BJ (cell line): ENCODE measurements at places on chromosomes 3 and 15.
A peak's percentile ranks its signal among the peaks of the same experiment; 100 is the strongest.

DNA sequence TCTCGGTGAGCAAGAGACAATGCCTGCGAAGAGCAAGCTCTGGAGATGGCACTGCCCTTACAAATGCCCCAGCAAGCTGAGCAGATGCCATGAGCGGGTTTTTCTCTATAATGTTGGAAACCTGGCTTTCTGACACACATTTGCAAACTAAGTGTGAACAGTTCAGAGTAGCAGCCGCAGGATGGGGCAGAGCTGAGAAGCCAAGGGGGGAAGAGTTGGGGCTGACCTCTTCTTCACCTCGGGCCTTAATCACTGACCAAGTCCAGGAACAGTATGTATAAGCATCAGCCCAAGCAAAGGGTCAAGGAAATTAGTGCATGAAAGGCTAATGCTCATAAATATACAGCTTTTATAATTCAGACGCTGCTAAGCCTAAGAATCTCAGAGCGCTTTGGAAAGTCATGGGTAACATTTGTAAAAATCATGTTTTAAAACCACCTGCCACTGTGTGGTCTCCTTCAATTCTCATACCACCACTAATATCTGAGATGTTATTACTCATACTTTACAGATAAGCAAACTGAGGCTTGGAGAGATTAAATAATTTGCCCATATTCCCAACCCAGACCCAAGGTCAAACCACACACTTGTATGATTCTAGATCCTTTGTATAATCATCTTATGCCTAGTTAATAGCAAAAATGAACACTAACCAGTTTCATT is 603.4 kb downstream of the FOXP1 start:
- no peak for DNase-seq

GRCh38 chr3:154971771-154972326 is 108.3 kb upstream of the MME start:
- DNase-seq = peak; percentile 89

- no peak for DNase-seq
Measured at GRCh38 chr15:65804252-65804931, 12.3 kb upstream of the DENND4A start.

DNA sequence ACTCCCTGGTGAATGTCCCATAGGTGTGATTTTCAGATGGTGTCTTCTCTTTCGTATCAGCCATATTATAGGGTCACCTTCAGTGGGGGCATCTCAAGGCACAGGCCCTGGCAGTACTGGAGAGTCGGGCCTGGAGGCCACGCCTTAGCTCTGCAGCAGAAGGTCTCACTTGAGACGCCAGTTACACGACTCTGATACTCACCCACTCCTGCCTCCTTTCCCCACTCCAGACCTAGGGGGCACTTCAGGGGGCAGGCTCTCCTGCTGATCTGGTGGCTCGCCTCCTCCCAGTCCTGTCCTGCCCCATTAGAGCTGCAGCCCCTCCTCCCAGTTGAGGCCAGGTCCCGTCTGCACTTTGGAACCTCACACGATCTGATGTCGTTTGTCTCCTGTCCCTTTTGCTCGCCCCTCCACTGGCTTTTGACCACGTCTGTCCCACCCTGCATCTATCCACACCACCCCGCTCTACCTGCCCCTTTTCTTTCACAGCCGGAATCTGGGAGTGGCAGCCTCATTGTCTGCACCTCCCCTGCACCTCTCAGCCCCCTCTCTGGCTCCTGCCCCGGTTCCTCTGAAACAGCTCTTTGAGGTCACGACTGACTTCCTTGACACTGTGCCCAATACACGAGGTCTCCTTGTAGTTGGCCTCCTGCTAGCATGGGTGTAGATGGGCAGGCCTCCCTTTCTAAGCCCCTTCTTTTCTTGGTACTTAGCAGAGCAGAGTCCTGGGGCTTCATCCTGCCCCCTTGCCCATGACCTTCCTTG is 181.9 kb downstream of the NSMCE3 start:
- DNase-seq = no peak

DNA sequence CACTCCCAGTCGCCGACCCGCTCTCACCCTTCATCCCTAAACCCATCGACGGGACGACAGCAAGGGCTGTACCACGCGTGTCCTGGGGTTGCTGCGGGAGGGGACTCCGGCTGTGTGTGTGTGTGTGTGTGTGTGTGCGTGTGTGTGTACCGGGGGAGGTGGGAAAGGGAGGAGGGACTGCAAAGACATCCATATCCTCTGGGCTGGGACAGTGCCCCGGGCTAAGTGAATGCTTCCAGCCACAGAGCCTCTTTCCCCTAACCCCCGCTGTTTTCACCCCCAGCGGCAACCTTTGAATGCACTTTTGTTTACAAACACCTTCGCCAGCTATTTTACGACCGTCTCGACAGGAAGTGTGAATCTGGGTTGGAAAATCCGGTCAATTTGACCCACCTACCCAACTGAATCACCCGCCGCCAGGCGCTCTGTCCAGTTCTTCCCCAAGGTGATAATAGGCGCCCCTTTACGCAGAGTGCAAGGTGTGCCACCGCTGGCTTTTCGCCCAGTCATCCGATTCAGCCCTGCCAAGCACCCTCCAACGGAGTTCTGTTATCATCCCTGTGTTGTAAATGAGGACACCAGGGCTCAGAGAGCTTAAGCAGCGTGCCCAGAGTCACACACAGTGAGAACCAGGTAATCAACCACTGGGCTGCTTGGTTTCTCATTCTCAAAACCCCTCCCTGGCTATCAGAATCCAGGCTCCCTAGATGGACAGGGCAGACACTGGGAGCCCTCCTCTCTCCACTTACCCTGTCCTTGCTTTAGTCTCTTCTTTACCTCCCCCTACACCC is 739 bp upstream of the AMOTL2 start:
- DNase-seq = no peak

DNA sequence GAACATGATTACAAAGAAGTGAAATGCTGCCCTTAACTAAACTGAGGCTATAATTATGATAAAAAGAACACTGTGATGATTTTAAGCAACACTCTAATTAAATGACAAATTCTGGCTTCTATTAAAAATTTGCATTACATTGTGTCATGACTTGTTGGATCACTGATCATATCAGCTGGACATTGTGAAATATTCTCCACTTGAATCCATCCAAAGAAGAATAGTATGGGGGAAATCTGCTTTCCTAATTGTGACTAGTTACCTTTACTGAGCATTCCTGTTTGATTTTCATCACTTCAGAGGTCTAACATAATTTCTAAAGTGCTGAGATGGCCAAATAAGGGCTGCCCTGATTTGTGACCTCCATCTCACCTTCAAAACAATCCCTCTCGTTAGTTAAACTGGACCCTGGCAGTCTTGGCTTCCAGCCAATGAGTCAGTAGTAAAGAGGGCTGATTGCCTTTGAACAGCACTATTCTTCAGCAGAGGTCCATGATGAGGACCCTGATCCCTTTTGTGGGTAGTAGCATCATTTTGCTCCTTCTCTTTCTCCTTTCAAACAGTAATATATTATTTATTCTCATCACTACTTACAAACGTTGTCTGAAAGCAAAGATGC is 53.5 kb upstream of the LEKR1 start:
- no peak for DNase-seq

DNA sequence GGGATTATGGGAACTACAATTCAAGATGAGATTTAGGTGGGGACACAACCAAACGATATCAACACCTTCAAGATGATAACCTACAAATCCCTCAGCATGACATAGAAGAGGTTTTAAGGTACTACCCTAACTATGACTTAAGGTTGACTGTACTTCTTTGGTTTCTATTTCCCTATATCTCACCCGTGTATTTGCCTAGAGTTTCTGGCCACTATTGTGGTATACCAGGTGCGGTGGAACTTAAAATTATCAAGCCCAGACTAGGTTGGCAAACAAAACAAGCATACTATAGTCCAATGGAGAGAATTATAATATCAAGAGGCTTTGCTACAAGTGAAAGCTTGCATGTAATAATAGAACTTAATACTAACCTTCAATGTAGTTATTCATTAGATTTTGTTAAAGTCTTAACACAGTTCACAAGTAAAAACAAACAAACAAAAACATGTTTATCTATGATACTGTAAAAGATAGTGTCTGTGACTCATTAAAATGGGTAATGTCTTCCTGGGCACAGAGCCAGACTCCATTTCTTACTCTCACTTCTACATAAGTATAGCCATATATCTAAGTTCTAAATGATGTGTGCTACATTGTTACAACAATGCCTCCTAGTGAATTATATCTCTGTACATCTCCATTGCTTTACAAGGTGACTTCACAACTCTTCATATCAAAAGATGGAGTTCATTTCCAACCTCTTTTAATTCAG is 479.1 kb downstream of the ZBBX start:
- no peak for DNase-seq

- no peak for DNase-seq
Measured at GRCh38 chr3:146476094-146476740, 6.9 kb upstream of the PLSCR2 start.

GRCh38 chr3:156253150-156253549 is 132.8 kb downstream of the KCNAB1 start:
- no peak for DNase-seq

DNA sequence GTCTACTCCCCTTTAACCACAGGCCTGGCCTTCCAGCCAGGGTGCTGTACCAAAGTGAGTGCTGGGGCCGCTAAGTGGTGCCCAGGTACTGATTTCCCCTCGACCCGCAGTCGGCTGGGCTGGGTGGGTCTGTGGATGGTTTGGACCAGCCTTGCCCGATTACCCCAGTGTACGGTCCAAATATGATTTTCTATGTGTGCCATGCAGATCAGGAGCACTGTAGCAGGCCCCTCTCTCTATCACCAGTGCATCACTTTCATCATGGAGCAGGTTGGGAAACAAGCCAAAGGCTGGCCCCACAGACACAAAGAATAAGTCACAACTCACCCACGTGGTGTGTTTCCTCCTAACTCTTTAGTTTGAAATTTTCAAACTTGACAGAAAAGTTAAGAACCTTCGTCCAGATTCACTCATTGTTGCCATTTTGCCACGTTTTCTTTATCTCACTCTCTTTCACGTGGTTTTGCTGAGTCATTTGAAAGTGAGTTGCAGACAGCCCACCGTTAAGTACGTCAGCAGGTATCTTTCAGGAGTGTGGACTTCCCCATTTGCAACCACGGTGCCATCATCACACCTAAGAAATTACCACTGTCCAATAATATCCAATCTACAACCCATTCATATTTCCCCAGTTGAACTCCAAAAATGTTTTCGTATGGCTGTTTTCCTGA is 37.0 kb downstream of the ZNF710 start:
- DNase-seq = no peak

DNA sequence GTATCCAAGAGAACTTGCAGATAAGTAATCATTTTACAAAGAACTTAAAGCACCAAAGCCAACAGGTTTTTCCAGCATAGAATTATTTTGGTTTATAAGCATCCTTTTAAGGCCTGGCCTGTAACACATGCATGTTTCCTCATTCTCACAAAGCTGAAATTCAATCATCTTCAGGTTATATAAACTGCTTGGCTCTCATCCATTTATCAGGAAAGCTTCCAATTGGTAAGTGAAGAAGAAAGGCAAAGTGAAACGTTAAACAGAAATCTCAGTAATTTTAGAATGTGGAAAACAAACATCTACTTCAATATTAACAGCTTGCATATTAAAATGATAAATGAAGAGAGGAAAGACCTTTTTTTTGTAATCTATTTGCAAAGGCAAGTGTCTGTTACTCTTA is 1.6 kb downstream of the SERP1 start:
- no peak for DNase-seq

GRCh38 chr3:126345641-126346460 is 11.4 kb downstream of the KLF15 start:
- DNase-seq = no peak

GRCh38 chr3:172100482-172100881 is 61.1 kb downstream of the FNDC3B start:
- no peak for DNase-seq

DNA sequence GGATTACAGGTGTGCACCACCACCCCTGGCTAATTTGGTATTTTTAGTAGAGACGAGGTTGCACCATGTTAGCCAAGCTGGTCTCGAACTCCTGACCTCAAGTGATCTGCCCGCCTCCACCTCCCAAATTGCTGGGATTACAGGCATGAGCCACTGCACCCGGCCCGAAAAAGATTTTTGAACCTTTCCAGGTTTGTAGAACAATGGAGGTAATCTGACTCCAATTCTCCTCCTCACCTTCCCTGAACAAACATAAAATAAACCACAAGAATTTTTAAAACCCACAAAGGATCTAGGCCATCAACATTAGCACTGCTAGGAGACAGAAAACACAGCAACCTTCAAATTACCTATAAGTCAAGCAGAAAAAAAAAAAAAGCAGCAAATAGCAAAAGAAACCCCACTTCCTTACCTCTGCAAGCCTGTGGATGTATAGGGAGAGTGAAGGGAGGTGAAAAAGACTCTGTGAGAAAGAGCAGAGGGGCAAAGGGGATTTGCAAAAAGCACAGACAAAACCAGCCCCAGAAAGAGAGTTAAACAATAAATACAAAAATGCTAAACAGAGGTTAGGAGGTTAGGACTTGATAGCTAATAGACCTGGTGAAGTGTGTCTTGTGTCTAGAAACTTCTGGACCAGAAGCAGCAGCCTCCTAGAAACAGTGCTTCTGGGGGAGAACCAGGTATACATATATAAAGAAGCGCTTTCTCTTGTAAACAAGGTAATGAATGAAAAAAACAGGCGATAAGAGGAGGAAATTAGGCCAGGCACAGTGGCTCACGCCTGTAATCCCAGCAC is 32.1 kb downstream of the TFDP2 start:
- DNase-seq = no peak
